ENCODE measurements at places on chromosomes 13 and 19.
A peak's percentile ranks its signal among the peaks of the same experiment; 100 is the strongest.

DNA sequence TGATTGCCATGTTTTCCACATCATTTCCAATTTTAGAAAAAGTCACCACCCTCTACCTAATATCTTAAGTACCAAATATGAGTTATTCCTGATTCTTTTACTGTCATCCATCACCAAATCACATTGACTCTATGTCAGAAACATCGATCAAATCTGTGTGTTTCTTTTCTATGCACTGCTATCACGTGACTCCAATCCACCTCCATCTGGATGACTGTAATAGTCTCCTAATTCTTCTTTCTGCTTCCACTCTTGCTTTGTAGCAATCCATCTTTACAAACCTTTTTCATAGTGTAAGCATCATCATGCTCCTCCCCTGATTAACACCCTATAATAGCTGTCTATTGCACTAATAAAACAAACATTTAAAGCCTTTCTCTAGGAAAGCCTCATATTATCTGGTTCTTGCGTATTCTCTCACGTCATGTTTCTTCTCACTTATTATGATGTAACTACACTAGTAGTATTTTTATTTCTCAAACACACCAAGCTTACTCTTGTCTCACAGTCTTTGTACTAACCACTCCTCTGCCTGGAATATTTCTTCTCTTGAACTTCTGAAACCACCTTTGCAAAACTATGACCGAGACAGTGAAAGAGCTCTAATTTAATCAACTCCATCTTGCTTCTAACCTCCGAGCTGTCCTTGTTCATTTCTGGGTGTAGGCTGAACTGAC, 10.7 kb upstream of the FPR3 start:
- DNase-seq, result no peak

GRCh38 chr13:40192858-40193257, 473.6 kb downstream of the FOXO1 start:
- DNase-seq, result no peak

DNA sequence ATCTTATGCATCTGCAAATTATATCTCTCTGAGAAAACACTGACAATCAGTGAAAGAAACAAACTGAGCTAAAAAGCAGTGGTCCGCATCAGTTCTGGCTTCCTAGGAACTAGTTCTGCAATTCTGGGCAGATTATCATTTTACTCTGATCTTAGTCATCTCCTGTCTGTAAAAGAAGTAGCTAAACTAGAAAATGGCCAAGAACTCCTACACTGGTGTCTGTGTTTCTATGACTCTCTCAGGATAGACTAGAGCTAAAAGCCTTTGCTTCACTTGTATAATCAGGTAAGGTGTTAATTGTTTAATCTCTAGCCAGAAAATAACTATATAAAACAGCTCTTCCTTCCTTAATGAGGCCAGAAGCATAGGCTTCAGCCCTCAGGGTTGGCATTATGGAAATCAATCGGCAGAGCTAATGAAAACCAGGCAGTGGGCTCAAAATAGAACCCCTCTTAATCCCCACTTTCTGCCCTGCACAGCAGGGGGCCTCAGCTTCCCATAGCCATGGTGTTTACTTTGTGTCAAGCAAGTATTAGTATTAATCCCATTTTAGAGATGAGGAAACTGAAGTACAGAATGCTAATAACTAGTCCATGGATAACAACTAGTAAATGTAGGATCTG, 459.2 kb downstream of the FGF14 start:
- DNase-seq, result no peak

DNA sequence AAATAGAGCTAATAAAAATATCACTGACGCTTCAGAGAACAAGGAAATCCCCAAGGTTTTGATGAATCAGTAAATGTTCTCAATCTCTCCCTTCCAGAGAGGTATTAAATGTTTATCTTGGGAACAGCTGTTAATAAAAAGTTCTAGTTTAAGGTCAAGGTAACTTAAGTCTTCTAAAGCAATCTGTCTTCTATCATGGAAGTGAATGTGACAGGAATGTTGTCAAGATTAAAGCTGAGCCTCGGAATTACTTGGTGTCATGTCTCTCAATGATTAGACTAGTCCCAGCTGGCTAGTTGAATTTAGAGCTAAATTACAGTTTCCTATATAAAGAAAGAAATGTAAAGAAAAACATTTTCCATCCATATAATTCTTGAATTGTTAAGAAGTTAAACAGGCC, 23.4 kb downstream of the ESD start:
- no peak for DNase-seq

DNA sequence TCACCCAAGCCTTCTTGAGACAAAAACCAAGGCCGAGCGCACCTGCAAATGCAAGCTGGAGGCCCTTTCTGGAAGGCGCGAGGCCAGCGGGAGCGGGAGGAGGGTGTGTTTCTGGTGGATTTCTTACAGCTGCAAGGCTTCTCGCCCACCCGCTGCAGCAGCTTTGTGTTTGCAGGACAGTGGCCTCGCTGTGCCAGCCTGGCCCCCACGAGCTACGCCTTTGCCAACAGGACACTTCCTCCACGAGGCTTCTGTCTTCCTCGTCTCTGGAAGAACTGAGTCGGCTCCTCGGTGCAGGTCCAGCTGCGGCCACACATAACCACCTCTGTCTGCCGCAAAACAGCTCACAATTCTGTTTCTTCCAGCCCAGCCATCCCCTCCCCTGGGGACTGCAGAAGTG, 10.1 kb downstream of the ATCAY start:
- DNase-seq, result no peak

DNA sequence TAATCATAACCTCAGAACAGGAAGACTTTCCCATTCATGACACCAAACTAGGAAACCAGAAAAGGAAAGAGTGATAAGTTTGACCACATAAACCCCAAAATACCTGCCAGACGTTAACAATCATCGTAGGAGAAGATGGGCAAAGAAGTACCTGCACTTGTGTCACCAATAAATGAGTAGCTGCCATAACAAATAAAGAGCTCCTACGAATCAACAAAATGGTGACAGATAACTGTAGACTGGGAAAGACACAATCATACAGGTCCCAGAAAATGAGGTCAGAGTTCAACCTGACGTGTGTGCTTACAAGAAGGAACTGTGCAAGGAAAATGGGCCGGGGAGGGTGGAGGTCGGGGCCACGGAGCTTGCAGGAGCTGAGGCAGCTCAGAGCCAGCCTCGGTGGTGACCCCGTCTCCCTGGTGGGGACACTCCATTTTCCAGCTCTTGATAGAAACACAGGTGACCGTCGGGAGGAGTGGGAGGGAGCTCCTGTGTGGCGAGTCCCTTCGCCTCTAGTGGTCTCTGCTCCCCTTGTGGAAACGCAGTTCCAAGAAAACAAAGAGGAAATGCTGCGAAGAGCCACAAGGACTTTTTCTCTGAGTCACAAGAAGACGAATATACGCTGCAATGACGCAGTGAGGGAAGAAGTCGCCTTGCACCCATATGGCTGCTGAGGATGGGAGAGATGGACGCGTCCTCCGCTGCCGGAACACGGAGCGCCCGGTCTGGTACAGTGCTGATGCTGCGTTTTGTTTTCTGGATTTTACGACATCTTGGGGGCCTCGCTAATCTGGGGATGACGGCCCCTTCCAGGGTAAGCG, 9.5 kb downstream of the PIP5K1C start:
- DNase-seq, result no peak

DNA sequence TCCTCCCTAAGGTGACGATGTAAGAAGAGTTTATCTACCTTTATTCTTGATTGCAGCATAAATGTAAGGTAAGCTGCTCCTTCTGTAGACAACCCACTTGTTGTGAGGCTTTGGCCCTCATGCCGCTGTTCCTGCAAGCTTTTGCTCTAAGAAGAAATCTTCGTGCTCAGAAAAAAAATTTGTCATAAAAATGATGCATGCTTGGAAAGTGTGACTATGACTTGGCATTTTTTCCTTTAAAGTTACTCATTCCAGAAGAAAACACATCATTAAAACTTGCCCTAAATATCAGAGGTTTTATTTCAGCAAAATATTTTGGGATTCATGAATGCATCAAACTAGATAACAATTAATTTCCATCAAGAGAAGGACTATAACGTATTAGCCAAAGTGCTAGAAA, 39.8 kb downstream of the KCTD12 start:
- no peak for DNase-seq

DNA sequence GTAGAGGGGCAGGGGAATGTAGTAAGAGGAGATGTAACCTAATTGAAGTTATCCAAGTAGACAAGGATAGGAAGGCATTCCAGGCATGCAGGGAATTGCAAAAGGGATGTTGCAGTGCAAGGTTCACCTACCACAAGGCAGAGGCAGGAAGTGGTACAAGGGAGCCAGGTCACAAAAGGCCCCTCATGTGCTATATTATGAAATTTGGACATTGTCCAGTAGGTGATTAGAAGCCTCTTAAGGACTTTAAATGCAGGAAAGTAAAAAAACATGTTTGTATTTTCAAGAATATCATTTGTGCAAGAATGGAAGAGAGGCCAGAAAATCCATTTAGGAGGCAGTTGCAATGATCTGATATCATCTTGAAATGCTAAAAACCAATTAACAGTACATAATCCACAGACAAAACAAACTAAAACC, 111.4 kb downstream of the FRY start:
- no peak for DNase-seq

- DNase-seq, result no peak
These were observed 60.9 kb upstream of the RANBP3 start for GRCh38 chr19:6038634-6039405.

DNA sequence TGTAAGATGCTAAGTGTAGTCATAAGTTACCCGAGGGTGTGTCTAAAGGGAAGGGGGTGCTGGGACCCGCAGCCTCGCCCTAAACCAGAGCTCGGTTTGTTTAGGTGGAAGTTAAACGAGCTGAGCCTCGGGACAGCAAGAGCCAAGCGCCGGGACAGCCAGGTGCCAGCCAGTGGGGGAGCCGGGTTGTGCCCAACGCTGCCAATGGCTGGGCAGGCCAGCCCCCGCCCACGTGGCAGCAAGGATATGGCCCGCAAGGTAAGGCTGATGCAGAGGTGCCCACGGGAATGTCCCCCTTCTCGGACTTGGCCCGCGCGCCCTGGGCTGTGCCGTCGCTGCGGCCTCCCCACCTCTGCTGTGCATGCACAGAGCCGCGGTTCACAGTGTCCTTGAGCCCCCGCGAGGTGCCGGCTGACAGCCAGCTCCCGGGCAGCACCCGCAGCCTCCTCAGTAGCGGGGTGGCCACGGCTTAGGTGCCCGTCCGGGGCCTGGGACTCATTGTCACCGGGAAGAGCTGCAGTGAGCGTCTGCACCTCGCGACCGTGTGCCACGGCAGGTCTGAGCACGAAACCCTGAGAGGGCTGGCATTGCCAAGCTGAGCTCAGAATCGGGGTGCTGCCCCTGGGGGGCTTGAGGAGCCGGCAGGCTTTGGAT, 9.3 kb upstream of the RPS15 start:
- no peak for DNase-seq

GRCh38 chr13:70424428-70424827, 316.2 kb upstream of the KLHL1 start:
- no peak for DNase-seq

- DNase-seq, result no peak
These were observed 43.2 kb upstream of the RANBP3 start for GRCh38 chr19:6020972-6021805.

- DNase-seq, result no peak
These were observed 419.2 kb downstream of the OLFM4 start for GRCh38 chr13:53447863-53448262.

GRCh38 chr19:3058821-3059314, 3.4 kb downstream of the TLE5 start:
- DNase-seq, result no peak

- DNase-seq, result no peak
These were observed 39.7 kb downstream of the USP12 start for GRCh38 chr13:27131906-27132305.

DNA sequence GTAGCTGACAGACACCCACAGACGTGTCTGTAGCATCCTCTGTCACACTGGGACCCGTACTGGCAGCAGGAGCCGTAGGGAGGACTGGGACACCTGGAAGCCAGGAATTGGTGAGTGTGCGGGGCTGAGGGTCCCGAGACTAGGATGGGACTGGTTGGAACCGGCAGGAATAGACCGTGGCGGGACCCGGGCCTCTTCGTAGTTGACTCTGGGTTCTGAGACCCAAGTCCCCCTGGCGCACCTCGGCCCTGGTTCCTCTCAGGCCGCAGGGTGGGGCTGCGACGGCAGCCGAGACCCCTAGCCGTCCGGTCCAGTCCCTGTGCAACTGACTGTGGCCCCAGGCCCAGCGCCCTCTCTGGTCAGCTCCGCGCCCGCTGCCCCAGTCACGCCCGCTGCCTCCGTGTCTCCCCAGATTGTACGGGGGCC, 64.7 kb downstream of the ZNF823 start:
- no peak for DNase-seq

DNA sequence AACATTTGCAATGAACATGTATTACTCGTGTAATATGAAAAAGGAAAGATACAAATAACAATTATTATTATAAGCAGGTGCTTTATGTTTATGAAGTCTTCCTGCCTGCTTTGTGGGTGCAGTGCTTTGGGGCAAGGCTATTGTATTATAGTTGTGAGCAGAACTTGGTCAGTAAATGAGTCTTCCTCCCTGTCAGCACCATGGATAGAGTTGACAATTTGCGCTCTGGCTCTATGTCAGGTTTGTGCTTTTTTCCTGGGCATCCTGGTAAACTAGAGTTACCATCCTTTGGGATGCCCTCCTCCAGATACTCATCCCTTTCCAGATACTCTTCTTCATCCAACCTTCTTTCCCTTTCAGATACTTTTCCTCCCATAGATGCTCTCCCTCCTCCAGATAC, 19.6 kb downstream of the ERICH6B start:
- no peak for DNase-seq

GRCh38 chr13:113641426-113641825, 16.6 kb downstream of the ATP4B start:
- no peak for DNase-seq

- DNase-seq, result no peak
These were observed 152.1 kb downstream of the KCNRG start for GRCh38 chr13:50167224-50167947.

- peak; percentile 55 for DNase-seq
These were observed at the start of gene EFNB2 for GRCh38 chr13:106535552-106536243. TSS of gene EFNB2 (minus strand) at chr13:106535662. CDS start at chr13:106534964, 698 bp downstream.

- no peak for DNase-seq
These were observed 4.5 kb upstream of the RAB3A start for GRCh38 chr19:18208098-18208951.

DNA sequence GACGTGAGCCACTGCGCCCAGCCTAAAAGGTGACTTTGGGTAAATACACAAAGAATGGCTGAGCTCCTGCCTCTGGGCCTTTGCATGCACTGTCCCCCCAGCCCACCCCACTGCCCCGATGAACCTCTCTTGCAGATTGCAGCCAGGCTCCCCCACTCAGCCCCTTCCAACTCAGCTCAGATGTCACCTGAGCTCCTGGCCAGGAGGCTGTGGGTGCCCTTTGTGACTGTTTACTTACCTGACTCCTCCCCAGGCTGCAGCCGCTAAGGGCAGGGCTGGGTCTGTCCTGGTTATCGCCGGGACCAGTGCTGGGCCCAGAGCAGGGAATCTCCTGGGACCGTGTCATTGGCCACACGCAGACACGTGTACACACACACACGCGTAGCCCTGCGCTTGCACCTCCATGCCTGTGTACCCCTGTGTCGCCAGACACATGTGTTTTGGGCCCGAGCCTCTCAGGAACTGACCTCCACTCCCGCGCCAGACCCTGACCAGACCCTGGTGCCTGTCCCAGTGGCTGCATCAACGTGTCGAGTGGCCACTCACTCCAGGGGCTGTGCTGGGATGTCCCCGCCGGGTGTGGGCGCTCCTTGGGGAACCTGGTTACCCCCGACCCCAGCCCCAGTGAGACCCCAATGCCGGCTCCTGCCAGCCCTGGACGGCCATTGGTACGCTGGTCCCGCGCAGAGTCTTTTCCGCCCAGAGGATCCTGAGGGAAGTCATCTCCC, 18.7 kb downstream of the EFNA2 start:
- no peak for DNase-seq

All from stimulated activated CD8-positive, alpha-beta memory T cell treated with anti-CD3 and anti-CD28 coated beads, Interleukin-4, amount 100 ng/mL, for 4 hours (primary cell).